ENCODE measurements at places on chromosomes 5 and 9.

DNA sequence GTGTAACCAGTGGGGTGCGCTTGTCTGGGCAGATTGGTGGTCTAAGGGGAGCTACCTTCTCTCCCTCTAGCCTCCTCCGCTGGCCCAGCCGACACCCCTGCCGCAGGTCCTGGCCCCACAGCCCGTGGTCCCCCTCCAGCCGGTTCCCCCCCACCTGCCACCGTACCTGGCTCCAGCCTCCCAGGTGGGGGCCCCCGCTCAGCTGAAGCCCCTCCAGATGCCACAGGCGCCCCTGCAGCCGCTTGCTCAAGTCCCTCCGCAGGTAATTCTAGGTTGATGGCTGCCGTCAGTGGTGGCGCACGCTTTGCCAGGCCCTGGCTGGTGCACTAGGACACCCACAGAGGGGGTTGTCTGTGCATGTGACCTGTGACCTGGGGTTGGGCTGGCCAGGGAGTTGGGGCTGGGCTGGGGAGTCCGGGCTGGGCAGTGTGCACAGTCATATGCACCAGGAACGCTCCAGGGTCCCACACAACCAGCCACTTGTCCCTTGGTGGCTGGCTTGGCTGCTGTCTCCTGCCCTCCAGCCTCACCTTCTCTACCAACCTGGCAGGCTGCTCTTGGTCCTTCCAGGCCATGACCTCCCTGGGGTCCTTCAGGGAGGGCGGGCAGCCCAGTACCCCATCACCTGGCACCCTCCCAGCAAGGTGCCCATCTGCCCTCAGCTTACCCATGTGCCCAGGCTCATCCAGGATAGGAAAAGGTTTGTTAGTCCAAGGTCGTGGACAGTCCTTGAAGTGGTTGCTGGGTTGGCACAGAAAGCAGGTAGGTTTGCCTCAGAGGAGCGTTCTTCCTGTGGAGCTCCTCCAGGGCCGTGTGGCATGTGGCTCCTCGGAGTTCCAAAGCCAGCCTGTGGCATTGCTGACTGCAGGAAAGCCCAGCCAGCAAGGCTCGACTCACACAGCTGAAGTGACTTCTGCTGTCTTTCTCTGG, 73.2 kb downstream of the WNK2 start:
- no peak for DNase-seq

- DNase-seq = no peak
Measured at GRCh38 chr9:124122813-124123462, 111.4 kb downstream of the LHX2 start.

DNA sequence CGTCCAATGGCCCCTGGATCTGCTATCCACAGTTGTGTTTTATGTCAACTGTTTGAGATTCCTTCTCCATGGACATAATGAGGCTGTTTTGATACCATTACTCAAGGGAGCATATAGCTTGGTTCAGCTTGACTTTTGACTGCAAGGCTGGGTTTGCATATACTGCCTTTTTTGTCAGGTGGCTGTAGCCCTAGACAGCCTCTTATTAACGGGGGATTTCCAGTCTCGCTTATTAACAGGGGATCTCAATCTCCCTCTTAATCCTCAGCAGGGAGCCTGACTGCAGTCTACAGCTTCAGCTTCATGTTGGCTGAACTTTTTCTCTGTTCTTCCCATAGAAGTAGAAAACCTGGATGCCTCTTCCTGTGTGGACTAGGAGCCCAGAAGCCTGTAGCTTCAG, 73.7 kb upstream of the TNC start:
- DNase-seq = no peak

DNA sequence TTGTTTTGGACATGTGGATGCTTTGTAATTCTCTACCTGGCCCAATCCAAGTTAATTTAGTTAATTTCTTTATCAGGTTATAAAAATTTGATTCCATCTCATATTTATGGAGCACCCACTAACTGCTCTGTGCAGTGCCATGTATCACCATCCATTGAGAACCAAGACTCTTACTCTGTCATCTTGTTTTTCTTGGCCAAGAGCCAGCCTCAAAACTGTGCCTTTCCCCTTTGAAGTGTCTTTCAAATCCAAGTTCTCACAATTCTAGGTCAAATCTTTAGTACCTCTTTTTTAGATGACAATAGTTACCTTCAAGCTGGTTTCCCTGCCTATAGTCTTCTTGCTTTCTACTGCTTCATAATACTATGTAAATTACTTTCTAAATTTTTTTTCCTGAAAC, 3.2 kb downstream of the COMMD10 start:
- DNase-seq = no peak

DNA sequence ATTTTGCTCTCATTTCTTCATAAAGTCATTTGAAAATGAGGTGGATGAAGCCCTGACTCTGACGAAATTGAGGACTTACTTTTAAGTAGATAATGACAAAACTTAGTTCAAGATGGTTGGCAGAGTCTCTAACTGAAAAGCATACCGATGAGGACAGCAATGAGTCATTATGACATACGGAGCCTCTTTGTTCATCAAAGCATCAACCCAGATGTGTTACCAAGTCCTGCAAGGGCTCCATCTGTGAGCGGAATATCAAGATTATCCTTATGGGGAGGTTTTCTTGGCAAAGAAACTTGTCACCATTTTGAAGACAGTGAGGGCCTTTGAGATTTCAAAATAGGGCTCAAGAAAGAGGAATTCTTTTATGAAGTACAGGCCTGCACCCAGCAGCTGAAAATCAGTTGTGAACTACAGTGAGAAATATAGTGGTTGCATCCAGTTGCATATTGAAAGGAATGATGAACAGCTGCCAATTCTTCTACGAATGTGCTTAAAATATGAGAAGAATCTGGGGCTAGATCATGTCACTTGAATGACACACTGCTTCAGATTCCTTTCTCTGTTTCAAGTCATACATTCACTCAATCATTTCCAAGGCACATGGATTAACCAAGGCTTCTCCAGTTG, 86.6 kb upstream of the SLC24A2 start:
- DNase-seq = no peak

GRCh38 chr5:150317048-150318003, 14.6 kb upstream of the ARSI start:
- DNase-seq = peak; percentile 5

GRCh38 chr5:114325541-114325940, 36.3 kb upstream of the KCNN2 start:
- DNase-seq = no peak

- no peak for DNase-seq
Measured at GRCh38 chr5:1010641-1011046, 2.0 kb downstream of the NKD2 start.

- DNase-seq = no peak
Measured at GRCh38 chr5:172345881-172346280, 62.3 kb upstream of the UBTD2 start.

- DNase-seq = no peak
Measured at GRCh38 chr5:111853748-111854147, 96.8 kb upstream of the NREP start.

GRCh38 chr5:16707168-16707868, 90.5 kb upstream of the RETREG1 start:
- no peak for DNase-seq

Data from stimulated activated CD4-positive, alpha-beta T cell treated with anti-CD3 and anti-CD28 coated beads, Interleukin-15, amount 100 ng/mL, for 48 hours (primary cell).